ENCODE measurements at places on chromosomes 3 and 15.

GRCh38 chr15:69780981-69781380 lies 316.7 kb downstream of the TLE3 start:
- no peak for DNase-seq

GRCh38 chr15:96804754-96805153 lies 474.3 kb downstream of the NR2F2 start:
- DNase-seq, result no peak

- DNase-seq, result no peak
Observed at GRCh38 chr15:70488002-70488605, 275.3 kb downstream of the UACA start.

- DNase-seq, result no peak
Observed at GRCh38 chr3:18119866-18120265, 305.3 kb downstream of the SATB1 start.

DNA sequence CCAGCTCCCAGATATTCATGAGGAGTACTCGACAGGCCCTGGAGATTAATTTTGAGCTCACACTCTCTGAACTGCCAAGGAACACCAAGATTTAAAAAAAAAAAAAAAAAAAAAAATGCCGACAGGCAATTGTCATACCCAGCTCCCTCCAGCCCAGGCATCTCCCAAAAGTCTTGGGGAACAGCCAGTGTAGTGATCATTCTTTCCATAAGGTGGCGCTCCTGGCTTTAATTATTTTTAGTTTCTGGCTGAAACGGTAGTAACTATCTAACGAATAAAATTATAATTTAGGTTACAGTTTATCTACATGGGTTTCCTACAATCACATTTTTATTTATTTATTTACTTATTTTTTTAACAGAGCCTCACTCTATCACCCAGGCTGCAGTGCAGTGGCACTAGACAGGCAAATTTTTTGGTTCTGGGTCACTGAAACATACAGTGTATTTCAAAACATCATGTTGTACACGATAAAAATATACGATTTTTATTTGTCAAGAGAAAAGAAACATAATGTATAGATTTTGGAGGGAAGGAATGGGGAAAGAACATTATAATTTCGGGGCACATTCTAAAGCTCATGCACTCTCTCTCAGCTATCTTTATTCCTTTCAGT lies 157.3 kb downstream of the ADAMTS9 start:
- peak; percentile 8 for DNase-seq

GRCh38 chr3:25418596-25418995 lies 9.5 kb upstream of the RARB start:
- no peak for DNase-seq

- DNase-seq, result no peak
Observed at GRCh38 chr3:111465081-111465670, 76.8 kb upstream of the CD96 start.

GRCh38 chr3:53547327-53547726 lies 52.9 kb downstream of the CACNA1D start:
- no peak for DNase-seq

- DNase-seq, result no peak
Observed at GRCh38 chr3:28210968-28211713, 30.3 kb upstream of the CMC1 start.
